AG10803 (cell line): ENCODE measurements at places on chromosomes 13 and 19.

GRCh38 chr19:33721735-33722297, 74.9 kb upstream of the KCTD15 start:
- no peak for DNase-seq

DNA sequence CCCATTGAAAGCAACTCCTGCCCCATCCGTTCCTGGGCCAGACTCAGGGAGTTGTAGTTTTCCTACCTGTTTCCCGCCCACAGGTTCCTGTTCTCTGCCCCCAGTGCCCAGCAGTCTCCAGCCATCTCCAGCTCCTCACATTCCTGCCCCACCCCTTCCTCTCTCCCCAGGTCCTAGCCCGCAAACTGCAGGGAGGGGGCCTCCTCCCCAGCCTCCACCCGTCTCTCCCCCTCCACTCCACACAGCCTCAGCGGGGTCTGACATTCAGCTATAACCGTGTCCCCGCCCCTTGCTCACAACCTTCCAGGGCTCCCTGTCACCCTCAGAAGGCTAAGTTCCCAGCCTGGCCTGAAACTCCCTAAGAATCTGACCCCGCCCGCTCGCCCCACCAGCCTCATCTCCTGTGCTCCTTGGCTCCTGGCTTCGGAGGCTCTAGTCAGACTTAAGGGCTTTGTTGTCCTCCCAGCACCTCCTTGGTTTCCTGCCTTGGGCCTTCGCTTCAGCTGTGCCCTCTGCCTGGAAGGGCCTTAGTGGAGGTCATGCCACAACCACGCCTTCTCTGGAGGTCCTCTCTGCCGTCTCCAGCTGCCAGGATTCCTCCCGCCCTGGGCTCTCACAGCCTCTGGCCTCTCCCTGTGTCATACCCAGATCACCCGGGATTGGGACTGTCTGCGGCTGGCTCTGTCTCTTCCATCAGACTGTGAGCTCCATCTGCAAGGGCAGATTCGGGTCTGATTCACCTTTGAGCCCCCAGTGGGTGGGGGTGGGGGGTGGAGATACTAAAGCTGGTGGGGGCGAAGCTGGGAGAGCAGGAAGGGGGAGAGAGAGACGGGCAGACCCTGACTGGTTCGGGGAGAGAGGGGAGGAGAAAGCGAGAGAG, 5.1 kb upstream of the SPACA6 start:
- DNase-seq = peak; percentile 67

- DNase-seq = no peak
Observed at GRCh38 chr19:32422435-32422834, 16.9 kb downstream of the DPY19L3 start.

DNA sequence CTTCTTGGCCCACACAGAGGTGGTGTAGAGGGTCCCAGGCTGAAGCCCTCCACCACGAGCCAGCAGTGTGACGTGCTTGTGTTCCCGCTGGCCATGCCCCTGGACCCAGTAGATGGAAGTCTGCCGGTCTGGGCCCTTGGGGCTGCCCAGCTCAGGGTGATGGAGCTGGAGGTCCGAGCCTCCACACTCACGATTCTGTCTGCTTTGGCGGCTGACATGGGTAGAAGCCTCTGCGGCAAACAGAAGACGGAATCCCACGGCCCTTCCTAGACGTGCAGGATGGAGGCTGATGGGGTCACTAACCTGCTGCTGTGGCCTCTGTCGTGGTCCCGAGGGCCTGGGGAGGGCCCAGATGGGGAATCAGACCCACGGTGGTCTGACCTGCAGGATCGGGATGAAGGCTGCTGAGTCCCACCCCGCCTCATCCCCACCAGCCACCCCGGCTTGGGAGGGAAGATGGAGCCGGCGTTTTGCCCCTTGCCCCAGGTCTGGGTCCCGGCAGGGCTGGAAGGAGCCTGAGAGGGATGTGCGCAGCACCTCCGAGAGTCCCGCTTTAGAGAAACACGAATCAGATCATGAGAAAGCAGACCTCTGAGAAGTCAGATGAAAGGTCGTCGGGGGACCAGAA, 4.4 kb downstream of the TMEM86B start:
- DNase-seq = no peak

GRCh38 chr13:52085421-52085820, 43.5 kb downstream of the NEK5 start:
- peak; percentile 93 for DNase-seq

- DNase-seq = no peak
Observed at GRCh38 chr13:45296259-45296658, 44.7 kb downstream of the TPT1 start.

DNA sequence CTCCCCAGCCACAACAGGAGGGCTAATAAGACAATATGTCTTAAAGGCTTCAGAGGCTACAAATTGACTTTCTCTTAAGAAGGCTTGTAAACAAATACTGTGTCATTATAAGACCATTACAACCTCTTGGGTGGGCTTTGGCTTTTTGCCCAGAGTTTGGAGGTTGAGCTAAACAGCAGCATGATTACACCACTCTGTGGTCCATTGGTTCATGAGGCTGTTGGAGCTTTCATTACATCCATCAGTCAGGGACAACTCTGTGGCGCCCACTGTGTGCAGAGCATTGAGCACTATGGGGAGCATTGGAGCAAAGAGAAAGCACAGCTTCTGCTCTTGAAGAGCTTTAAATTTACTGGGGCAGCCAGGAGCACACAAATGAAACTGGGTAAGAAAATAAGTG, 75.9 kb downstream of the TNFSF11 start:
- DNase-seq = no peak

DNA sequence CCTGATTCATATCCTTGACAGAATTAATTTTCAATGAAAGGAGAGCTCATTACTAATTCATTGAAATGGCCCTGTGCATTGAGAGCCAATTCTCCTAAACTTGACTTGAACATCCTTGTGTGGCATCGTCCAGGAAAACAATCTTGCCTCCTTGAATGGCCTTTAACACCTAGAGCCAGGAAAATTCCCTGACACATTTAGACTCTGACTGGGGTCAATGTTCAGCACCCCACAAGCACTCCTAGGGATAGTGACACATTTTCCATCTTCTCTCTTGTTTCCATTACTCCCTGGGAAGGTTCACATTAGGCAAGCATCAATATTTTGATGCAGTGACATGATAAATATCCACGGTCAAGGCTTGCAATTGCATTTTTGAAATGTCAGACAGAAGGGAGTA, 218.9 kb downstream of the LACC1 start:
- no peak for DNase-seq
